ENCODE measurements at places on chromosomes 16 and 17.

GRCh38 chr17:36106493-36106835 lies 2.8 kb downstream of the CCL4 start:
- DNase-seq: no peak

DNA sequence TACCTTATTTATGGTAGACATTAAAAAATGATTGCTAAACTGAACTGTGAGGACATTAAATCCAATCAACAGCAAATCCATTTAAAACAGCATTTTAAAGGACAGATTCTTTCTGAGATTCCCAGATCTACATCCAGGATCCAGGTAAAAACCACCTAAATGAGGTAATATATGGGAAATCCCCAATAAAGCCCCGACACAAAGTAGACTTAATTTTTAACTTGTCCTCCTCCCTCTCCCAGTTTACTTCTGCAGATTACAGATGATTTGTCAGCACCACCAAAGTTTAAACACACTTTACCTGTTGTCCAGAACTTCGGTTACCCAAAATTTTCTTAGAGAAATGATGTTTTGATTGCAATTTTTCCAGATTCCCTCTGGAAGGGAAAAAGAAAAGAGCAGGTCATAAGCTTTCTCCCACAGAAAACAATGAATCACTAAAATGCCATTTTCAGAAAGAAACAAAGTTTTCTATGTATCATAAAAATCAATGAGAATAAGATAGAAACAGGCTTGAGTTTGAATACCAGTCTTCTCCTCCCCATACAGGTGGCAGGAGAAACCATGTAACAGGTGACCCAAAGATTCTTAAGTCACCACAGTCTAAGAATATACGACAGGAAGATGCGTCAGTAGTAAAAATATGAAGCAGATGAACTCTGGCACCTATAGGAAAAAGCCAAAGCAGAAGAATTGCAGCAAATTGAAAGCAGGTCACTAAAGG lies 22.8 kb downstream of the GJC1 start:
- no peak for DNase-seq

GRCh38 chr17:14298947-14299279 lies 2.0 kb upstream of the HS3ST3B1 start:
- DNase-seq: no peak

DNA sequence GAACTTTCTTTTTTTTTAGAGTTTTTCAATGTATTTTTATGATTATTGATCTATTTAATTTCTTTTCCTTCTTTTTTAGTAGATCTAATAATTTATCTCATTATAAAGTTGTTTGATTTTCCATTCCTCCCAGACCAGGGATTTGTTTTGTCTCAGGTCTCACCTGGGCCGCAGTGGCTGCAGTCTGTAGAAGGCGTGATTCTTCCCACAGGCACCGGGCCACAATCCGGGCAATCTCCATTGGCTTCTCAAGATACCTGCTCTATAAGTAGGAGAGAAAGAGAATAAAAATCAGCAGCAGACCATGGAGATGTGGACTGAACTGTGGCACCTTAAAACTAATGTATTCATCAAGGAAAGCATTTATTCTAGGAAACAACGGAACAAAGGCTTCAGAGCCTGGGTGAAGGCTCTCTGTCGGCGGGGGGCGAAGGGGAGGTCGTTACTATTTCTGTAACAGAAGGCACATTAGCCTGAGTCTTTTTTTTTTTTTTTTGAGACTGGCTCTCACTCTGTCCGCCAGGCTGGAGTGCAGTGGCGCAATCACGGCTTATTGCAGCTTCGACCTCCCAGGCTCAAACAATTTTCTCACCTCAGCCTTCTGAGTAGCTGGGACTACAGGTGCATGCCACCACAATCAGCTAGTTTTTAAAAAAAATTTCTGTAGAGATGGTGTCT lies 42.7 kb downstream of the STAT3 start:
- DNase-seq: no peak

DNA sequence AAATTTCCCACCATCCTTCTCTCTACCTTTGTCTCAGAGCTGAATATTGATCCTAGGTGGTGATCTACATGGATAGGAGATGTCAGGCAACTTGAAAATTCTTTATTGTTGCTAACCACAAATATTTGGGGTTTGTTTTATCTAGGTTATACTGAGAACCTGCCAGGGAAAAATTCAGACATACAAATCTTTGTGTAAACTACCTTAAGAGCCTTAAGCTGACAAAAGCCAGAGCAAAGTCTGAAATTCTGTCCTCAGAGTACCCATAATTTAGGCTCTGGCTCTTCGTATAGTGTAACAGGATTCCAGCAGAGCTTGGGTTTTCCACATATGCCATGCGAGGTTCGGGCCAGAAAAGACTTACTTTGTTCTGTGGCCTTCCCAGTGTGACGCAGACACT lies 406.7 kb upstream of the MAF start:
- no peak for DNase-seq

Data from activated CD8-positive, alpha-beta memory T cell treated with anti-CD3 and anti-CD28 coated beads for 1 hour (primary cell).